ENCODE measurements at places on chromosomes 16 and 17. TPM values are rescaled to one million over a fixed set of nuclear protein-coding genes. Genes with fewer than 3 reads are reported as not detected.

DNA sequence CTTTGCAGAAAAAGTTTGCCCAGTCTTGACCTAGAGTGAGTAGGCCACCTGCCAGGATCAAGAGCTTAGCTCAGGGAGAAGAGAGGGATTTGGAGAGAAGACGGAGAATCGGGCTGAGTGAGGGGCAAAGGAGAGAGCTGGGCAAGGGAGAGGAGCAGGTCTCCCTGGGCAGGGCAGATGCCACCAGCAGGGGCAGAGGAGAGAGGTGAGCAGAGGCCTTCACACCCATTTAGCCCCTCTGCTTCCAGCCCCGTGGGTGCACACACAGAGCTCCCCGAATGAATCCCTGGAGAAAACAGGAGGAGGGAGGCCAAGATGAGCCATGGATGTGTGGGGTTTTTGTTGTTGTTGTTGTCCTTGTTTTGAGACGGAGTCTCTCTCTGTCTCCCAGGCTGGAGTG, 29.2 kb downstream of the TBX4 start:
- no peak for DNase-seq

DNA sequence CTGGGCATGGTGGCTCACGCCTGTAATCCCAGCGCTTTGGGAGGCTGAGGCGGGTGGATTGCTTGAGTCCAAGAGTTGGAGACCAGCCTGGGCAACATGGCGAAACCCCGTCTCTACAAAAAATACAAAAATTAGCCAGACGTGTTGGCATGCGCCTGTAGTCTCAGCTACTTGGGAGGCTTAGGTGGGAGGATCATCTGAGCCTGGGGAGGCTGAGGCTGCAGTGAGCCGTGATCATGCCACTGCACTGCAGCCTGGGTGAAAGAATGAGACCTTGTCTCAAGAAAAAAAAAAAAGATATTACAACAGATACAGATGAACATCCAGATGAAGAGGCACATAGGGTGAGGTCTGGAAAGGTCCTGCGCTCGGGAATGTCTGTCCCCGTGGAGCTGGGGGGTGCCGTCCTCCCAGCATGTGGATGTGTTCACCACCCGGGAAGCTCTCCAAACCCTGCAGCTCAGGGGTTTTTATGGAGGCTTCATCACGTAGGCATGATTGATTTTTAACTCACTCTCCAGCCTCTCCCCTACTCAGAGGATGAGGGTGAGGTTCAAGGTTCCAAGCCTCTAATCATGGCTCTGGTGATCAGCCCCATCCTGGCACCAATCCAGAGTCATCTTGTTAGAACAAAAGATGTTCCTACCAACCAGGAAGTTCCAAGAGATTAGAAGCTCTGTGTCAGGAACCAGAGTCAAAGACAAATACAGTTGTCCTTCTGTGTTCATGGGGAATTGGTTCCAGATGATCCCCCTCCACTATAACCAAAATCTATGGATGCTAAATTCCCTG, 85.0 kb upstream of the DNAJA2 start:
- no peak for DNase-seq

- DNase-seq, result no peak
Observed at GRCh38 chr17:46115699-46116098, 77.5 kb downstream of the KANSL1 start.

- DNase-seq, result no peak
Observed at GRCh38 chr16:31229501-31229900, 12.6 kb upstream of the PYDC1 start.

- no peak for DNase-seq
Observed at GRCh38 chr16:84284154-84284722, 10.4 kb upstream of the WFDC1 start.

- DNase-seq, result no peak
Observed at GRCh38 chr16:83348991-83349390, 458.8 kb upstream of the HSBP1 start.

- DNase-seq, result no peak
Observed at GRCh38 chr17:65433592-65433991, 127.9 kb downstream of the AXIN2 start.

GRCh38 chr16:50644729-50645128, 36.4 kb downstream of the SNX20 start:
- no peak for DNase-seq

DNA sequence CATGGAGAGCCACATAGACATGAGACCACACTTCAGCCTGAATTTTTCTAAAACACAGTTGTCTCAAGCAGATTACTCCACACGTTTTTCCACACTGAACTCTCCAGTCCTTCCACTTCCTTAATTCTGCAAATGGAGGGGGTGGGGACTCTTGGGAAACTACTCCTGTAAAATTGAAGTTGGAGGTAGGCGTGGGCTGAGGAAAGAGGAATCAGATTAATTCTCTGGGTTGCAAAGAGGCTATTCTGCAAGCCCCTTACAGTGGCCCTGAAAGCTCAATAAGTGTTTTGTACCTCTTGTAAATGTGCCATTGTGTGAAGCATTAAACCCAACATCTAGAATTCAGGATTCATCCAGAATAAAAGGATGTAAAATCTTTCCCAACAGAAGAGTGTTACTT, 9.6 kb downstream of the MARVELD3 start:
- no peak for DNase-seq

Gene KRTAP4-2
- not detected for total RNA-seq

Gene SHISA6
- not detected for total RNA-seq

Gene FBXO39
- 0.51 TPM for total RNA-seq

Gene PDILT
- total RNA-seq, result not detected

All from T-cell (primary cell).